ENCODE measurements at places on chromosomes 5 and 9.

- no peak for DNase-seq
These were observed 240.6 kb upstream of the ADAMTSL1 start for GRCh38 chr9:18233311-18233710.

DNA sequence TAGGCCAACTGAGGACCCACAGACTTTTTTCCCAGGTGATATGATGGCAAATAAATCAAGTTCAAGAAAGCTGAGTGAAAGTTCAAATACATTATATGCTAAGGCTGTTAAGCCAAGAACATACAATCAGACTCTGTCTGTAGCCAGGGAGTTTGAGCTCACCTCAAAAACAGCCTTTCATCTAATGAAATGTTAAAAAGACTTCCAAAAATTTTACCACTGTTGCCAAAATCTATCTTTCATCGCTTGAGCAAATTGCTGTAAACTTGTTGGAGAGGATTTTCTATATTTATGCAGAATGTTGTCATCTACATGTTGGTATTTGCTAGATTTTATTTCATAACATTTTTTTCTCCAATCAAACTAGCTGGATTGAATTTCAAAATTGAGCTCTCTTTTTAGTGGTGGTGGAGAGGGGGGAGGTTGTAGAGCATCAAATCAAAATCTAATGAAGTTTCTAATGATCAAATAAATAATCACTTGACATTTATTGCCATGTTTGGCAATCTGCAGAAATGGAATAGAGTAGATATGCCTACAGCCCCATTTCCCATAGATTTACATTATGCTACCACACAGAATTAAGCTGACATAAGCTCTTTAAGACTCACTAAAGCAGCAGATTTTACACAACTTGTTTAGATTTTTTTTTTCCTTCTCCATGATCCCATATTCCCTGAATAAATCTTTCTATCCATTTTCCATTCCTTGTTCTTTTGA is 828.9 kb upstream of the ZNF608 start:
- DNase-seq, result no peak

DNA sequence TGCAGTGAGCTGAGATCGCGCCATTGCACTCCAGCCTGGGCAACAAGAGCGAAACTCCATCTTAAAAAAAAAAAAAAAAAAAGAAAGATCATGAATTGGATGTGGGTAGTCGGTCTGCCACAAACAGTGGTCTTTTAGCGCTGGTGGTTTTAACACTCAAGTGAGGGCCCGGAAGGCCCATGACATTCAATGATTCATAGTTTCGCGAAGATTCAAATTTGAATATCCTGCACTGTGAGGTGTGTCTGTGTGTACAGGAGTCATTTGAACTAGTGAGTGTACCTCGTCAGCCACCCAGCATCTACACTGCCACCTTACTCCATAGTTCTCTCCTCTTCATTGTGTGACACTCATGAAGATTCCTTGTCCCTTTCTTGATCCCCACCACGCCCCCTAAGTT is 41.3 kb downstream of the CFAP77 start:
- no peak for DNase-seq

GRCh38 chr9:83430681-83431080 is 107.5 kb downstream of the FRMD3 start:
- DNase-seq, result no peak

- no peak for DNase-seq
These were observed 289.7 kb downstream of the FBXL7 start for GRCh38 chr5:15789642-15790041.

DNA sequence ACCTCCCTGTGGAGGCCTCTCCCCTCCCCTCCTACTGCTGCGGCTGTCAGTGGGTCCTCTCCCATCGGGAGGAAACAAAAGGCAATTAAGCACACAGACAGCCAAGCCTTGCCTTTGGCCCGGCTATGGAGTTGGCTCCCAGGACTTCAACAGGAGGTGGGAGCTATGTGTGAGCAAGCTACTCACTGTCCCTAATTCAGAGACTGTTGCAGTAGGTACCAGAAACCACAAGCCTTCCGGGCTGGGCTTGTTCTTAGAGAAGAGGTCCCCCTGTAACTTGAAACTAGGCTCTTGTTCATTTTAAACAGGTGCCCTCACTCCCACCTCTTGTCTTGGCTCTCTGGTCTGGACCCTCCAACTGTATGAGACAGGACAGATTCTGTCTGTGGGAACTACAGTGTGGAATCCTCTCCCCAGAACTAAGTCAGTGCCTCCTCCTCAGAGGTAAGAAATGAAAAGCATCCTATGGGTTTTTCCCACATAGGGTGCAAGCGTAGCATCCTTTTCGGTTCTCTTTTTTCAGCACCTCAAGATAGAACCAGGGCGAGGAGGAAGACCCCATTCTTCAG is 561.1 kb downstream of the EBF1 start:
- DNase-seq, result no peak

DNA sequence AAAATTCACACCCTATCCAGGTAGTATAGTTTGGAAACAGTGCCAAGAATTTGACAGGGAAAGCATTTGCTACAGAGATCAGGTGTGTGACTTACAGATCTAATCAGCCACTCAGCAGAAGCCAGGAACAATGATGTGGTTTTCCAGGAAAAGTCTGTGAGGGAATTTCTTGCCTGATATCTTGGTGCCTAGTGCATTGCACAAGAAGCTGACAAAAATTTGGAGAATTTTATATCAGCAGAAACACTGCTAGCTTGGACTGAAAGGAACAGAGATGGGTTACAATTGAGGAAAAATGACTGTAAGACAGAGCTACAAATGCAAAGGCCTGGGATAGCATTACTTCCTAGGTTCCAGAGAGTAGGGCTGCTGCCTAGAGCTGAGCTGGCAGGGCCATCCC is 658.1 kb upstream of the CHD1 start:
- DNase-seq, result no peak

GRCh38 chr5:3041001-3041400 is 289.5 kb upstream of the IRX2 start:
- DNase-seq, result no peak

GRCh38 chr9:72292874-72293607 is 72.0 kb downstream of the ZFAND5 start:
- DNase-seq, result peak; percentile 16

DNA sequence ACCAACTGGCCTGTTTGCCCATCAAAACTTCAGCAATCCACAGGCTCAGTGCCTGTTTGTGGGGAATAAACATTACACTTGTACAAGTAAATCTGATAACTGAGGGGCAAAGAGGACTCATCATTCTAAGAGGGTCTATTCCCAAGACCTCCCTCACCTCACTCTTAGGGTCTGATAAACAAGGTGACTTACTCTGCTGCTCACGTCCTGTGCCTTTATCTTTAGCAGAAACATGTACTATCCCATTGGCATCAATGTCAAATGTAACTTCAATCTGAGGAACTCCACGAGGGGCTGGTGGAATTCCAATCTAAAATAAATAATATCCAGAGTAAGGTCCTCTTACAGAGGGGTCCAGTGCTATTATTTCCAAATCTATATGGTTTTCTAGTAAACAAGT is 14.6 kb upstream of the ETF1 start:
- DNase-seq, result no peak

DNA sequence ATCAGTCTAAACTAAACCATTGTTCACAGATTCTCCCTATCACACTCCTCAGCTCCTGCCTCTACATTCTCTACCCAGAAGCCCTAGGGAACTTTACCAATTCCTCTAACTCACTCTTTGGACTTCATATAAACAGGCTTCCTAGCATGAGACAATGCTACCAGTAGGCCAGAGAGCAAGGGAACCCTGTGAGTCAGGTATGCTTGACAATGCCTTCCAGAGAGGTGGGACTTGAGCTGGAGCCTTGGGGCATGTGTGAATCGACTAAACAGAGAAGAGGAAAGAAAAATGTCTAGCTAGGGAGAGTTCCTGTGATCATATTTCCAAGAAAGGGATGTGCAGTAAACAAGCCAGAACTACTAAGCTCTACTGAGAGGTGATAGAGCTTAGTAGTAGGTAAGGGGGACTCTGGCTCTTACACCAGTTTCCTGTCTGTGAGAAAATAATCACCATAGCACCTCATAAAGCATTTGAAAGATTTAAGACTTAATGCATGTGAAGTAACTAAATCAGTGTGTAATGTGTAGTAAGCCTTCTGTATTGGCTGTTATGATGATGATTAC is 6.4 kb upstream of the RFK start:
- DNase-seq, result no peak

- no peak for DNase-seq
These were observed 124.8 kb downstream of the RGS3 start for GRCh38 chr9:113588242-113588810.

DNA sequence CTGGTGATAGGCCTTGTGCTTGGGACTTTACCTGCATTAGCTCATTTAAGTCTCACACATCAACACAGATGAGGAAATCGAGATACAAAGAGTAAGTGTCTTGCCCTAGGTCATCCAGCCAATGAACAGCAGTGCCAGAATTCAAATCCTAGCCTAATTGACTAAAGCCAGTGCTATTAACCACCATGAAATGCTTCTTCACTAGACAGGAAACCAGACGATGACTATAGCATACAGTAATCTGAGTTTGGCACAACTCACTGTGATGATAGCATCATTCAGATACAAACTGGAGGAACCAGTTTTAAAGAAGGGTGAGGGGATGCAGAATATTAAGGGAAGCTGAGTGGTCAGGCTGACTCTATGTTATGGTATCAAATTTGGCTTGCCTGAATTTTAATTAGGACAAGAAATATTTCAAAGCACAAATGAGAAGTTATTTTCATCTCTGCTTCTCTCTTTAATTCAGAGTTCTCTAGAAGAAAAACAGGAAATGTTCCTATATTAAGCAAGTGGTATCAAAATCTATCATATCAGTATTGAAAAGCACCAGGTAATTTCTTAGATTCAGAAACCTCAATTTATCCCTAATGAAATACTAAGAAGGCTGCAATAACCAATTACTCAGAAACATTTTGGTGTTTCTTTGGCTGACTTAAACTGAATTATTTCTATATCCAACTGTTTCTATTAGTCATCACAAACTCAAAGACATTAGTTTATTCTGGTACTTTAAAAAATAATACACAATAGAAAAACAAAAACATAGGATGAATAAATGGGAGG is 147.0 kb upstream of the RASA1 start:
- DNase-seq, result no peak

DNA sequence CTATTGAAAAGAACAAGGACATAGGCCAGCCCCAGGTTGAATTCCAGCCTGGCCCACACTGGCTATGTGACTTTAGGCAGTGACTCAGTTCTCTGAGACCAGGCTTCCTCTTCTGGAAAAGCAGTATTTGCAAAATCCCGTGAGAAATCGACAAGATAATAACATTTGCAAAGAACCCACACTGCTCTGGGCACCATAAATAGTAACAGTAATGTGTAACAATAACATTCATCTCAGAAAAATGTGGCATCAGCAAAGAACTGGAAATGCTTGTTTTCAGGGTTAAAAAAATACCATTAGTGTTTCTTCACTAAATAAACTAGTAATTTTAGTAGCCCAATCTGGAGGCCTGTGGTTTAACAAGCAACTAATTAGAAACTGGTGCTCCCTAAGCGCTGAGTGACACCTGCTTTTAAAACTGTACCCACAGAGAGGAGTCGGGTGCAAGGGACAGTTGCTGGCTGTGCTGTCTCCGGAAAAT is 148.4 kb downstream of the TTLL11 start:
- DNase-seq, result no peak

DNA sequence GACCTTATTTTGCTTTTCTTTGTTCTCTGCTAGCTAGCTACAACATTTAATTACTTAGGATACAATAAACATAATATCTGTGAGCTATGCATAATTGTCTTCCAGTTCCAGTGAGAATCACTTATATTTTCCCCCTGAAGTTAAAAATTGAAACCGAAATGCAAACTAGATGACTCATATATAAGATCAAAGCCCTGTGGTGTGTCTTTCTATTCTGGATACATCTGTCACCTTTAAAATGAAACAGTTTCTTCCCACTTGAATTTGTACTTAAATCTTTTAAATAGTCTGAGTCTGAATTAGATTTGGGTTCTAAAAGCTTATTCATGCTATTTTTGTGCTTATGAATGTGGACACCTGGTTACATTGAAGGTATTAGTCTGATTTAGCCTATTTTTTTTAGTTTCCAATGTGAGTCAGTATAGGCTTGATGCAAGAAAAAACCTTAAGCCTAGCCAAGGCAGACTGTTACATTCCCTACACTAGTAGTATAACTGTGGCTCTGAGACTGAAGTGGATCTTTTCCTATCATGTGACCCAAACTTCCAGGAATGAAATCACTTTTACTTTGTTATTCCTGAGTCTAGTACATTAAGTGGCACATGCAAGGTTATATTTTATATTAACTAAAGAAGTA is 703.5 kb upstream of the RGMB start:
- no peak for DNase-seq

DNA sequence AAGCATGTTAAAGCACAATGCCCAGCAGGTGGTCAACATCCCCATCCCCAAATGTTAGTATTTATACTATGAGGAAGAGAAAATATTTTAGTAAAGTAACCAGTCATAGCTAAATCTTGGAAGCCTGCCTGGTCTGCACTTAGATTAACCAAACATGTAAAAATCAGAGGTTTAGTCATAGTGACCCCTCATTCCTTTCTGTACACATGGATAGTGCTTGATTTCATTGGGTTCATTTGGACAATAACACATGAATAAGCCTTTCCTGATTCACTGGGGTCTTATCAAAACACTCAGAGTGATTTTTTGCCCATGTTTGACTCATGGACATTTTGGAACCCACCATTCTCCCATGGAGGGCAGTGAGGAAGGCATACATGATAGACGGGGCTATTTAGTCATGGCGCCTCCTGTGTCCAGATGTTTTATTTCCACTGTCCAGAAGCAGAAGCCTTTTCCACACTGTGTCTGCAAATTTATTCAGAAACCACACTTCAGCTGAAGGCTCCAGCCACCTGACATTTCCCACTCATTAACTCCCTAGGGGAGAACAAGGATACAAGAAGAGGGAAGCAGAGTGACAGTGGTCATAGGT is 32.5 kb downstream of the OR1J1 start:
- DNase-seq, result no peak

DNA sequence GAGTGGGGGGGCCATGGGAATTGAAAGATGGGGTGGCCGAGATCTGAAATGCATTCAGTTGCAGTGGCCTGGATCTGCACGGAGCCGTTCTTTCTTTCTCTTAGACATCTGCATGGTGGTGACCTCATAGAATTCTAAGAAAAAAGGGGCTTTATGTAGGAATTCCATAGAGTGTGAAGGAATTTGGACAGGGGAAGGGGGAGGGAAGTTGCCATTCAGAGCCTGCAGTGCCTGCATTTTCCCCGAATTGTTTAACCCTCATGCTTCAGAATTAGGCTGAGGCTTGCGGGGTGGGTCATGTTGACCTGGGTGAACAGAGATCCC is 4.9 kb downstream of the NEK6 start:
- no peak for DNase-seq

GRCh38 chr9:79705704-79706103 is 133.9 kb downstream of the TLE4 start:
- no peak for DNase-seq

DNA sequence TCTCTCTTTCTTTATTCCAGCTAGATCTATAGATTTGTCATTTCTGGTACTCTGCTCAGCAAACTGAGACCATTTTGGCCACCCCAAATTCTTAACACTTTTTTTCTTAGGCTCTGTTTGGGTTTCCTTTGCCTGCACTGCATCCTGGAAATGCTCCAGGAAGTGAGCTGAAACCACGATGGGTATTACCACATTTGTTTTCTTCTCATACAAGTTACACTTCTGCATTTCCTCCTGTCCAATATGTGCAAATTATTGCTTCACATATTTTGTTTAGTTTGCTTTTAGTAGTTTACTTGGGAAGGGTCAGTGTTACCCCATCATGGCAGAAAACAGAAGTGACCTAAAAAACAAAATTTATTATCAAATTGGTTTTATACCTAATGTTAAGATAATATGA is 498.6 kb upstream of the GRIN3A start:
- no peak for DNase-seq

- no peak for DNase-seq
These were observed 355.6 kb downstream of the TAF11L14 start for GRCh38 chr5:17989567-17990563.

GRCh38 chr9:85425153-85425611 is 316.6 kb downstream of the AGTPBP1 start:
- peak; percentile 66 for DNase-seq

Data from body of pancreas (tissue), 4 donors.